Neuronal stem cell (in vitro differentiated cells): ENCODE measurements at places on chromosomes 12 and 14.
A peak's percentile ranks its signal among the peaks of the same experiment; 100 is the strongest.

DNA sequence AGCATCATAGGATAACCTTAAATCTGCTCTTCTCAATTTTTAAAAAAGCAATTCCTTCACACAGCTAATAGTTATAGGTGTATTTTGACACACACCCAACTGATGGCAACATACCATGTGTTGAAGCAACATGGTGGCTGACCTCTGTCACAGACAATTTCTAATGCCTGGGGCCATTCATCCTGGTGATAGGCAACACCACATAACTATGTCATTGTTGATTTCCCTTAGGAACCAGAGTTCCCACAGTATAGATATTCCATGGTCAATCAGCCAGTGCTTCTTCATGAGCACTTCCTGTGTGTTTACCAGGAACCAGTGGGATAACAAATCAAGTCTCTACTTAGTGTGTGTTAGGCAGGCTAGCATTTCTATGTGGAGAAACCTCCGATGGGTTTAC lies 88.3 kb downstream of the FIGNL2 start:
- H3K4me3 ChIP-seq = no peak overlapping the region
- H3K4me1 ChIP-seq = no peaks in the 10 kb centered on the region

- H3K4me1 ChIP-seq = peaks cover 2% of the 10 kb centered on the region
- H3K27ac ChIP-seq = no peak overlapping the region
- peak; percentile 8 for DNase-seq
- H3K27me3 ChIP-seq = no peaks in the 10 kb centered on the region
- no peak overlapping the region for H3K4me3 ChIP-seq
Measured at GRCh38 chr14:44030831-44031383, 476.2 kb downstream of the FSCB start.

GRCh38 chr12:45354399-45354798 lies 138.5 kb downstream of the ANO6 start:
- no peak overlapping the region for H3K27ac ChIP-seq
- no peak overlapping the region for H3K4me3 ChIP-seq
- H3K27me3 ChIP-seq = no peaks in the 10 kb centered on the region
- H3K36me3 ChIP-seq = peaks cover 19% of the 10 kb centered on the region
- DNase-seq = no peak

DNA sequence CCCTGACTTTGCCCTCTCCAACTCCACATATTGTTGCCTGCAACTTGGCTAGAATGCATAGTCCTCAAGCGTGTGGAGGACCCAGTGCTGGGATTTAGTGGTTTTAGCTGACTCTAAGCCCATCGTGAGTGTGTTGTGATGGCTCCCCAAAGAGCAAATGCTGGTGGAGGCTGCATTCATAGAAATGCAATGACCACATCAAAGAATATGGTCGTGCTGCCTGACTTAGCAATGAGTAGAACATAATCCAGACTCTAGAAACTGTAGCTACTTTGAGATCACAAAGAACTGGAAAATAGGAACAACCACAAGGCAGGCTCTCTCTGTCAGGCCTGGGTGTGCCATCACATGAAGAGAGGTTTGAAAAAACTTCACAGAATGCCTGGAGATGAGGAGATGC lies 1.3 kb downstream of the DYRK4 start:
- H3K27ac ChIP-seq = no peak overlapping the region
- H3K4me3 ChIP-seq = no peak overlapping the region
- peaks cover 16% of the 10 kb centered on the region for H3K4me1 ChIP-seq

DNA sequence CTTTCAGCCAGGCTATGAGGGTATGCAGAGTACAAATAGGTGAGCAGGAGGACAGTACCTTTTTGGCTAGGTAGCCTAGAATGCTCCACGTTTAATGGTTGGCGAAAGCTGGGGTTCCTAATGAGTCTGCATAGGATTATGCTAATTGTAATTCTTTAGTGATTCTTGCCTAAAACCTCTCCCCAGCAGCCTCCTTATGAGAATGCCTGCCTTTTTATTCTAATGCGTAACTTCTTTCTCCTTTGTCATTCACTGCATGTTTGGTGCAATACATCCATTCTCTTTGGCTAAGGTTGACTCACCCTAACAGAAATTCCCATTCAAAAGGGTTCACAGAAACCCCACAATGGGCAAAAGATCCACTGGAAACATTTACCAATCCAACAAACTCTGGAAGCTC lies 752.2 kb downstream of the FSCB start:
- H3K4me1 ChIP-seq = no peaks in the 10 kb centered on the region
- no peaks in the 10 kb centered on the region for H3K36me3 ChIP-seq
- H3K27me3 ChIP-seq = no peaks in the 10 kb centered on the region

DNA sequence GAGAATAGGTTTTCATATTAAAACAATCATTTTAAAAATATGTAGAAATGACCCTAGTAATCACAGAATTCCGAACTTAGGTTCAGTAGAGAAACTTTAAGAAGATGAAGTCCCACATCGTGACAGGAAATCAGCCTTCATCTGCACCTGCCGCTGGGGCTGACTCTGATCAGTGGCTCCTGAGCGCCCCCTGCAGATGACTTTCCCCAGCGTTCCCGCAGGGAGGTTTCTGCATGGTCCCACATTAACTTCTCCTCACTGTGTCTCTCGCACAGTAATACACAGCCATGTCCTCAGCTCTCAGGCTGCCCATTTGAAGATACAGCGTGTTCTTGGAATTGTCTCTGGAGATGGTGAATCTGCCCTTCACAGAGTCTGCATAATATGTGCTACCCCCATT lies 1131.1 kb downstream of the TMEM121 start:
- H3K27ac ChIP-seq = no peak overlapping the region
- no peaks in the 10 kb centered on the region for H3K27me3 ChIP-seq

- peaks cover 25% of the 10 kb centered on the region for H3K4me1 ChIP-seq
- no peak for DNase-seq
- no peak overlapping the region for H3K4me3 ChIP-seq
- H3K36me3 ChIP-seq = no peaks in the 10 kb centered on the region
- H3K27me3 ChIP-seq = peaks cover 11% of the 10 kb centered on the region
- no peak overlapping the region for H3K27ac ChIP-seq
Measured at GRCh38 chr14:74951443-74952179, 3.8 kb downstream of the PGF start.

GRCh38 chr12:124694250-124694649 lies 126.8 kb upstream of the NCOR2 start:
- no peaks in the 10 kb centered on the region for H3K27me3 ChIP-seq
- no peaks in the 10 kb centered on the region for H3K36me3 ChIP-seq
- no peak overlapping the region for H3K27ac ChIP-seq
- peaks cover 9% of the 10 kb centered on the region for H3K4me1 ChIP-seq

DNA sequence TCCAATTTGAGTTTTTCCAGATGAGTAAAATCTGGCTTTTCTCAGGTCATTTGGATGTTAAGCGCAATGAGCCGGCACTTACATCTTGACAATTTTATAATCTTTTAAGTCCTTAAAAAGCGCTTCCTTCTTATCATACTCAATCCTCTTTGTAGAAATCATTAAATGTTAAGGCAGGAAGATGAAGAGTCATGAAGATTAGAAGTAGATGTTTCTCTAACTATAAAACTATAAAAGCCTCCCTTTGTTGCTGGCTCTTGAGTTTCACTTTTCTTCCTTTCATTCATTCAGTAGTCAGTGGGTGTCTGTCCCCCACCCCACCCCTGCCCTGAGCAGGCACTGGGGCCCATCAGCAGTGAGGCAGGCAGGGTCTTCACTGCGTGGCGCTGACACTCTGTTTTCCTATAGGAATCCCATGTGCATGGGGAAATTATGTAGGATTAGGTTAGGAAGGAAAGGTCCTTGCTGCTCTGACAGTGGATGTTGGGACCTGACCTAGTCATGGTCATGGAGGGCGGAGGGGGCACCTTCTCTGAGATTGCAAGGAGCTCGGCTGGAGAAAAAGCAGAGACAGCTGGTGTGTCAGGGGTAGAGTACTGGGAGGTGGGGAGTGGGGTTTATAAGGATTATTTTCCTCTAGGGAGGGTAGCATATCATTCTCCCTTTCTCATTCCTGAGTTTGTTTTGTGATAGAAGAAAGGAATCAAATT lies 65.8 kb downstream of the CCDC92 start:
- no peak overlapping the region for H3K27ac ChIP-seq
- no peak overlapping the region for H3K4me3 ChIP-seq
- no peaks in the 10 kb centered on the region for H3K27me3 ChIP-seq
- peaks cover 8% of the 10 kb centered on the region for H3K4me1 ChIP-seq
- no peak for DNase-seq

DNA sequence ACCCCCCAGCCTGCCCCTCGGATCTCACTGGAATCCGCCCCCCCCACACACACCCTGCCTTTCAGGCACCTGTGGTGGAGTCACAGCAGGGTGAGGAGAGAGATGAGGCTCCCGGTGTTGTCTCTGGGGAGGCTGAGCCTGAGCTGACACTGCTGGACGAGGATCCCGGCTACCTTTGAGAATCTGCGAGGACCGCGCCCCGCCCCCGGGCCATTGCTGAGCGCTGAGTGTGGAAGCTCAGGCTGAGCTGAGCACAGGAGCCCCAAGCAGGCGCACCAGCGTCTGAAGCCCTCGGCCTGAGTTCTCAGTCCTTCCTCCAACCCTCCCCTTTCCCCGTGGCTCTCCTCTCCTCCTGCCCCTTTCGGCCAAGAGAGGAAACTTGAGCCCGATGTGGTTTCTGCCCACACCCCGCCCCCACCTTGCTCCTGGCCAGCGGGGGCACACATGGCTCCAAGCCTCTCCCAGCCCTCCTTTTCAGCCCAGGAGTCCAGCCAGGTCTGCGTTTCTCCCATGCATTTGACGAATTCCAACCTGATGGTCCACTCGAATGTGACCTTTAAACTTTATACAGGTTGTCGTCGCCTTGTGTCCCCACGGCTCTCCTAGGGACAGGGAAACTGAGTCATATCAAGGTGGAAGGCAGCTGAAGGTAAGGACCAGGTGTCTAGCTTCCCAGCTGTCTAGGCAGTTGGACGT lies at the start of gene NFE2:
Gene NFE2, minus strand, starts transcription at position 284 of the 696 bp plus-strand sequence. CDS start 5,767 bp downstream, outside the sequence.
- H3K4me3 ChIP-seq = peak within 1 kb of the TSS; percentile 23
- H3K36me3 ChIP-seq = no peaks in the 10 kb centered on the region
- peaks cover 5% of the 10 kb centered on the region for H3K4me1 ChIP-seq
- peak; percentile 66 for DNase-seq
- H3K27me3 ChIP-seq = peaks cover 65% of the 10 kb centered on the region

DNA sequence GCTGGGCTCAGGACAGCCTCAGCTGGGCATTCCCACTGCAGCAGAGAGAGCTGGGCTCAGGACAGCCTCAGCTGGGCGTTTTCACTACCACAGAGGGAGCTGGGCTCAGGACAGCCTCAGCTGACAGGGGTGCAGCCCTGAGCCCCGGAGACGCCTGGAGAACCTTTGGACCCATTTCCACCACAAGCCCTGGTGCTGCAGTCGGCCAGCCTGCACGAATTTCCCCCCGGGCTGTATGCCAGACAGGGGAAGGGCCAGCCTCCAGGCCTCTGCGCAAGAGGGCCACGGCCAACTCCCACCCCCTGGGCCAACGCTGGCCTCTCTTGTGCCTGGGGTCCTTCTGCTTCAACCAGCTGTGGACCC lies 2.6 kb upstream of the C14orf180 start:
- peaks cover 63% of the 10 kb centered on the region for H3K27me3 ChIP-seq
- DNase-seq = no peak
- no peak overlapping the region for H3K27ac ChIP-seq

GRCh38 chr14:51185180-51185579 lies 54.9 kb upstream of the TMX1 start:
- no peak for DNase-seq
- H3K27ac ChIP-seq = no peak overlapping the region
- no peaks in the 10 kb centered on the region for H3K36me3 ChIP-seq

DNA sequence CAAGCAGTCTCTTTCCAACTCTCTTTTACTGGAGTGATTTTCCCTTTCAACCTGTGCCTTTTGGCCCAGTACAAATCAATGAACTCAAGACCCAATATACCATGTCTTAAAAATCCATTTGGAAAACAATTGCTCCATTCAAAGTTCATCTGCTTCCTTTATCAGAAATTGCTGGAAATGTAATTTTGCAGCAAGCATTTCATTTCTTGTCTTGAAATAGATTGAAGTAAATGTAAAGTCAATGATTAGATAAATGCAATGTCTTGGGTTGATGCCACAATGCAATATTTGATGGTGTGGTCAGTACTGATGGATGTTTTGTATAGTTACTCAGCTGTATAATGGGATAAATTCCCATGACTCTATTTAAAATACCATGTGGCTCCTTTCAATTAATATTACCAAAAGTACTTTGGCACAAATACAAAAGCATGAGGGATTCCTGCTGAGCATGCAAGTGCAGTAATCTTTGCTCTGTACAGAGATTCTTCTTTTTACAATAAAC lies 707.7 kb upstream of the NOVA1 start:
- no peaks in the 10 kb centered on the region for H3K4me1 ChIP-seq
- H3K4me3 ChIP-seq = no peak overlapping the region
- no peaks in the 10 kb centered on the region for H3K27me3 ChIP-seq
- DNase-seq = no peak
- H3K36me3 ChIP-seq = no peaks in the 10 kb centered on the region

GRCh38 chr12:71107936-71108335 lies 49.9 kb downstream of the TSPAN8 start:
- H3K27ac ChIP-seq = no peak overlapping the region
- no peaks in the 10 kb centered on the region for H3K4me1 ChIP-seq
- no peak overlapping the region for H3K4me3 ChIP-seq

- no peaks in the 10 kb centered on the region for H3K36me3 ChIP-seq
- no peak overlapping the region for H3K4me3 ChIP-seq
- DNase-seq = no peak
- H3K4me1 ChIP-seq = peaks cover 18% of the 10 kb centered on the region
Measured at GRCh38 chr12:124073356-124074035, 100.5 kb downstream of the ZNF664 start.

DNA sequence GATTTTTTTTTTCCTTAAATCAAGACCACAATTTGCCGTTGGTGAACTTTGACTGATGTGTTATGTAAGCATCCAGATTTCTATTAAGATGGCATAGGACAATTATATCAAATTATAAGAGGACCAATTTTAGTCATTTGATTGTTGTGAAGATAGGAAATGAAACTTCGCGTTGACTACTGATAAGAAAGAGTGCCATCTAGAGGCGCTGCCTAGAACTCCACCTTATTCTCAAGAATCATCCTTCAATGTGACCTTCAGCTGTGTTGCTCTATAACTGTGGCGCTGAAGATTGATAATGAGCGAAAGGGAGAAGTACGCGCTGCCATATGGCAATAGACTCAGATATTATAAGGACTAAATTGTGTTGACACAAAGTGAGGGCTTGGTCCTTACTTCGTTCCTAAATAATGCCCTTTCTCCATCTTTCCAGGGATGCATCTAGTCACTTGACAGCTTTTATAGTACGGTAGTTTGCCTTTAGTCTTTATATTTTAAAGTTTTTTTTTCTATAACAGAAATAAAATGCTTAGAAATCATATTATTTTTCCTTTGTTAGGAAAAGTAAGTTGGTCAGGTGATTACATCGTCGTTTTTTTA lies 350.8 kb upstream of the STXBP6 start:
- peak; percentile 55 for DNase-seq
- H3K36me3 ChIP-seq = no peaks in the 10 kb centered on the region
- no peak overlapping the region for H3K4me3 ChIP-seq
- no peaks in the 10 kb centered on the region for H3K4me1 ChIP-seq

DNA sequence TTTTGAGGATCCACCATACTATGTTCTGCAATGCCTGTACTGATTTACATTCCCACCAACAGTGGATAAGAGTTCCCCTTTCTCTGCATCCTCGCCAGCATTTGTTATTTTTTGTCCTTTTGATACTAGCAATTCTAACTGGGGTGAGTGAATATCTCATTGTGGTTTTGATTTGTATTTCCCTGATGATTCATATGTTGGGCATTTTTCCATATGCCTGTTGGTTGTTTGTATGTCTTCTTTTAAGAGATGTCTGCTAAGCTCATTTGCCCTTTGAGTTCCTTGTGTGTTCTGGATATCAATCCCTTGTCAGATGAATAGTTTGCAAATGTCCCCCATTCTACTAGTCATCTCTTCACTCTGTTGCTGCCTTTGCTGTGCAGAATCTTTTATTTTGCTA lies 49.0 kb upstream of the MSRB3 start:
- H3K27me3 ChIP-seq = no peaks in the 10 kb centered on the region
- no peaks in the 10 kb centered on the region for H3K4me1 ChIP-seq
- no peak for DNase-seq
